ENCODE measurements at places on chromosomes 2 and 18.
A peak's percentile ranks its signal among the peaks of the same experiment; 100 is the strongest.

DNA sequence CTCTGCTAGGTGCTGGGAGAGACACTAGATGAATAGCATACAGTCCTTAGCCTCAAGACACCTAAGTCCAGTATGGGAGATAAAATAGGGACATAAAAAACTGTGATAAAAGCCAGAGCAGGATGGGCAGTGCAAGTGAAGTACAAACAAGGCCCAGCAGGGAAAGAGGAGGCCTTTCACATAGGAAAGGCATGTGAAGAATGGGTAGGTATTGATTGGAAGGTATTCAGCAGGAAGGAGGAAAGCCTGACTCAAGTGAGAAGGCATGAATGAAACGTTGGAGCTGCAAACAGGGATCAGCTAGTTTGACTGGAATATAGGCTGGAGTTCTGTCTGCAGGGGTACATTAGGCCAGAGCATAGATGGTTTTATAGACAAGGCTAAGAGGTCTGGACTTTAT, 11.0 kb upstream of the CXCR4 start:
- no peak for DNase-seq

DNA sequence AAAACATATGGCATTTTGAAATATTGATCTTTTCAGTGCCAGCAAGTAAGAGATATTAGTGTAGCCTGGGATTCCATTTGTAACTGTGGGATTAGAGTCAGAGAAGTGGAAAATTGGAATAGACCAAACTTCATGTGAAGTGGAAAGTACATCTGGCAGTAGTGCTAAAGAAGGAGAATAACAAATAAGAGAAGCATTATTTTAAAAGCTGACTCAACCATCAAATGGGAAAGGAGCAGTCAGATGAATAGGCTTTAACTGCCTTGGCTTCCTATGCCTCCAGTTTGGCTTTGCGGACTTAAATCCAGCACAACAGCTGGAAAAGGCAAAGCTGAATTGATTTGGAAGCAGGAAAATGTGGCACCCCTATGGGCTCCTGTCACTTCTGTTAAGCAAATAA, 623.1 kb downstream of the TSN start:
- no peak for DNase-seq

DNA sequence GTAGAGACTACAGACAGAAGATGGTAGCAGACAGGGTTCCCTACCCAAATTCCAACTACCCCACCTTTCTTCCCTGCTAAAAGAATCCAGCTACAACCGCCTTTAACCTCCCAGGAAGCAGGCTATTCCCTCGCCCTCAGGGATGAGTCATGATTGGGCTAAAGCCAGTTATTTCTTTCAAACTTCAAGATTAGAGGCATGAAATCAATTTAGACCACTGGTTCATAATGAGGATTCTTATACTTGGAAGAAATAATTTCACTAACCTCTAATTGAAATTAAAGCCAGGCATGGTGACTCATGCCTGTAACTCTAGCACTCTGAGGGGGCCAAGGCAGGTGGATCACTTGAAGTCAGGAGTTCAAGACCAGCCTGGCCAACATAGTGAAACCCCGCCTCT, 20.0 kb downstream of the TRIP12 start:
- no peak for DNase-seq

DNA sequence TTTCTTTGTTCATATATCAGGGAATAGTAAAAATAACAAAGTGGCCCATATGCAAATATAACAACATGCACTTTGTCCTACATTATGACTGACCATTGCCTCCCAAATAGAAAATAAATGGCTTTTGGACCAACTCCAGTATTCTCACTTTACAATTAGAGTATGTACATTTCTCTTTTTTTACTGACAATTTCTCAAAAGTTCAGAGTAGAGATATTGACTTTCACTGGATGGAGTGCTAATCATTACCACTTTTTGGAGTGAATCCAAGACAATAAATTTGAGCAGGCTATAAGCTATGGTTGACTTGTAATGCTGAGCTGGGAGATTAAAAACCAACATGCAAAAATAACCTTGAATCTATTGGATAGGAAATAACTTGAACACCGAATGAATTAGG, 987.4 kb downstream of the SUCLG1 start:
- no peak for DNase-seq

DNA sequence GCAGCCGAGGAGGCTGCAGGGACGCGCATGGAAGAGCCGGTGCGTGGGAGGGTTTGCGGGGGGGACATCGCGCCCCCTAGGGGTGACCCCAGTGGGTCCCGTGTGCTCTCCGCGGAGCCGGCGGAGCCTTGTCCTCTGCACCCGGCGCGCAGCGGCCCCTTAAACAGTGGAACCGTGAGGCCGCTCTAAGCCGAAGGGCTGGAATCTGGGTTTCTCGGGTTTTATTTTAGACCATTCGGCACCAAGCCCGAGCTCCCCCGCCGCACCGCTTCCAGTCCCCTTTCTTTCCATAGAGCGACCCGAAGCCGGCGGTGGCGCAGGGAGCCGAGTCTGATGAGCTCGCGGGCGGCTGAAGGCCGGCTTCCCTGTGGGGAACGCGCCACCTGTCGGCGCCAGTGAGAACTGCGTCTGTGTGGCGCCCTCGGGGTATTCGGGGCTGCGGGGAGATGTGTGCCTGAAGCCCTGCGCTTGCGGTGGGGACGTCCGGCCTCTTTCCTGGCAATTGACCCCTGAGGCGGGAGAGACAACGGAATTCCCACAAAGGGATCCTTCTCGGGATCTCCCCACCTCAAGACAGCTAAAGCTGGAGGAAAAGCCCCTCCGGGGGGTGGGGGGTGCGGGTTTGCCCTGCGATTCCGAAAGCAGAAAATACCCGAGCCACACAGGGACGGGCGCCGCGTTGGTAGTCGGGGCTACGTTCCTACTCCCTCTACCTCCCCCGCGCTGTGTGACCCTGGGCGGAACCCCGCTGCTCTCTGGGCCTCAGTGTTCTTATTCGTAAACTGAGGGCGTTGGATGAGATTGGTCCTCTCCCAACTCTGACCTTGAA, 8.2 kb upstream of the EN1 start:
- DNase-seq: peak; percentile 69
